ENCODE measurements at places on chromosomes 2 and 18.
A peak's percentile ranks its signal among the peaks of the same experiment; 100 is the strongest.

DNA sequence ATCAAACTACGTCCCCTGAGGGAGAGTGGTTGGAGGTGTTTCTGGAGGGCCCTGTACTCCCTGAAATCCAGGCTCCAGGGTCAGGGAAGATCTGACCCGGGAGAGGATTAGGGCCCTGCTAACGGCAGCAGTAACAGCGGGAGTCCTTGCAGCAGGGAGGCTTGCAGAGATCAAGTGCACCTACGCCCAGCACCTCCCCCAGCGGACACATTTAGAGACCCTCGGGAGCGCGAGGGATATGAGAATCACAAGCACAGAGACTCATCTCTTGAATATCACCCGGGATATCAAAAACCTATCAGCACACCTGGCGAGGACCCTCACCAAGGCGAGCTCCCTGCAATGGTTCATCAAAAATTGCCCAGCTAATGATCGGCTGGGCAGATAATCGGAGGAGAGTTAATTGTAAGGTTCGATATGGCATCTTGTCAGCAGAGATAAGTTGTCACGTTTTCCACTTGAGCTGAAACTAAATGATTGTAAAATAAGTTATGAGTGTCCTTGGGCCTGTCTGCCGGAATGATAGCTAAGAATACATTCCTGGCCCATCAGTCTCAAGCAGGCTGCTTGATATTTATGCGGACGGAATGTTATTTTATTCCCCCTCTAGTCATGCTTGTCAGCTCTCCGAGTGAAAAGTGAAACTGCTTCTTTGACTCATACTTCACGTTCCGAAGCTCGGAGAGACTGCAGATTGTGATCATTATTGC is 209.8 kb downstream of the GBX2 start:
- DNase-seq, result no peak

- DNase-seq, result peak; percentile 81
These were observed 2.4 kb downstream of the PNKD start for GRCh38 chr2:218272531-218273212.

- no peak for DNase-seq
These were observed 19.7 kb downstream of the GNLY start for GRCh38 chr2:85713836-85714235.

- no peak for DNase-seq
These were observed 28.0 kb upstream of the EDAR start for GRCh38 chr2:109017017-109017416.

DNA sequence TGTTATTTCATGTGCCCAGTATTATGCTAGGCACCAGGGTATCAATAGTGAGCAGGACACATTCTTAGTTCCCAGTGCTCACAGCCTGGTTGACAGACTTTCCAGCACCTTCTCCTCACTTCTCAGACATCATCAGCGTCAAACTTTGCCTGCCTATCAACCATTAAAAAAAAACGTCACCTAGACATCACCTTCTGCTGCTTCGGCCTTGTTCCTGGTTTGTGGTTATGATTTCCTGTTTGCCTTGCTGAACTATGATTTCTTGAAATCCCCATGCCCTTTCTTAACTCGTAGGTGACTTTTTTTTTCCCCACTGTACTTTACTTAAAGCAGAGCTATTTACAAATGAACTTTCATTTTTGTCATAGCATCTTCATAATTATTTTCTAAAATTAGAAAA is 60.4 kb upstream of the NABP1 start:
- DNase-seq, result no peak

DNA sequence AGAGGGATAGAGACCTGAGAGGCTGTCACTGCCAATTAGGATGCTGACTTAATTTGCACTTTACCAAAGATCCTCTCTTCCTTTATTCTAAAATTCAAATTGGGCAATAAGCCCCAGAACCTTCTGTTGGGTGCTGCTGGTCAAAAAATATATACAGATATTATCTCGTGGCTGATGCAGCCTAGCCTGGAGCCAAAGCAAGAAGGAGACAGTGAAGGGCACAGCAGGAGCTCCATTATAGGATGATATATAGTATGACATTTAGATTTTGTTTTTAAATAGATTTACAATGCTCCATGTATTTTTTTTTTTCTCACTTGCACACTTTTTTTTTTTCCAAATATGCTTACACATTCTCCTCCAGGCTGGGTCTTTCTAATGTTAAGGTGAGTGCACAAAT is 579.3 kb downstream of the PIK3C3 start:
- no peak for DNase-seq

DNA sequence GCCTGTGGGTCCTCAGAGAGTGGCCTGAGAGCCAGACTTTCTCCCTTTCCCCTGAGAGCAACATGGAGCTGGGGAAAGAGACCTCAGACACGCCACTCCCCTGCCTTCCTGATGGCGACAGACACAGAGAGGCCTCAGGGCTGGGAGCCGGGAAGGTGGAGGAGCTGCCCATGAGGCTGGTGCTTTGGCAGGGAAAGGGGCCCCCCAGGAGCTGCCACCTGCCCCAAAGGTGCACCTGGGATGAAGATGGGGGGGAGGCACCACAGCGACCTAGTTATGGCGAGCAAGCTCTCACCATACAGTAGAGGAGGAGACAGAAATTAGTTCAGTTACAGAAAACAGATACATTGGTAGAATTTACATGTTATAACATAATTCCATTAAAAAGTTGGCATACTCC is 80.7 kb upstream of the PXDN start:
- no peak for DNase-seq

GRCh38 chr2:107591561-107592279 is 235.0 kb upstream of the RGPD4 start:
- no peak for DNase-seq

DNA sequence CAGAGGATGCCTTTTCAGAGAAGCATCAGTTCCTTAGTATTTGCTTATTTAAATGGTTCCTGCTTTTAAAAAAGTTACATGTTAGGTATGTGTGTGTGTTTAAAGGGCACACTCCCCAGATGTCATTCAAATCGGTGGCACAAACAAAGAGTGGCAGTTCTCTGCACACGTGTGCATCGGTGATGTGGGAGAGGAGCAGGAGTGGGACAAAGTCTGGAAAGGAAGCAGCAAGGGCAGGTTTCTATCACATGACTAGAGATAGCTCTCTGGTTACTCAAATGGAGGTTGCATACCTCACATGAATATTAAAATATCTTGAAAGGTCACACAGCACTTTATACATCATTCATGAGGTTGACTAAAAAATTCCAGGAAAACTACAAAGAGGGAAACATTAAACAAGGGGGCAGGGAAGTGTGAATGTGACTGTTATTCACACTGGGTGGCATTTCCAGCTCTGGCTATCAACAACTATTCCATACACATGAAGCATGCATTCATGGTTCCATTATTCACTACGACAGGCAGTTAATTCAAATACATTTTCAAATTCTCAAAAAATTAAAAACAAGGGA is 64.7 kb downstream of the SEPTIN10 start:
- no peak for DNase-seq

- DNase-seq, result peak; percentile 58
These were observed 3.8 kb downstream of the GRB14 start for GRCh38 chr2:164617466-164617865.

DNA sequence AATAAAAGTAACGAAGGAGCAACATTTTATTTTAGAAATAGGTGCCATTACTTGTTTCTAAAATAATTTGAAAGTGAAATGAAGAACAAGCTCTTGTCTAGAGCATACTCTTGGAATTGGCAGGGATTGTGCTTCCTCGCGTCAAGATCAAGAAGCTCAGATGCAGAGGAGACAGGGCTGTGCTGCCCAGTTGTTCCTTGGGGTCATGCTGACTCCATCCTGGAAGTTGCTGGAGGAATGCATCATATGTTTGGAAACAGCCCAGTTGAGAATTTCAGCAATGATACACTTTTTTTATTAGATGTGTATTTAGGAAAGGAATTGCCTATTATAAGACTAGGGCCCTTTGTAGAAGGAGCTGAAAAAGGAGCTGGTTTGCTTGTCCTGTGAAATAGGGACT is 17.2 kb downstream of the LTBP1 start:
- DNase-seq, result peak; percentile 49

DNA sequence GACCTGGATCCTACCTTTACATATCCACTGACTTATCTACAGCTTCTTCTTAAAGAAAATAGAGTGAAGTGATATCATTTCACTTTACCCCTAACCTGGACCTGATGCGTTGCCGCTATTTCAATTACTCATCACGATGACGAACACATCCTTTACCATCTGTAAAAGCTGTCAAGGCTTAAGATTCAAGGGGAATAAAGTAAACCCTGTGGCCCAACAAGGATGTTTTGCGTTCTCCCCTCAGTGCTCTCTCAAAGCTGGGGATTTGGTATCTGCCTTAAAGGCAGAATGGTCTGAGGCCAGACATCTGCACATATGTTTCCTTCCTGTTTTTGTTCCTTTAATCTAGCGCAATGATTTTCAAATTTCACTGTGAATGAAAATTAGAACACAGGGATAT is 100.1 kb upstream of the KLF7 start:
- DNase-seq, result no peak

DNA sequence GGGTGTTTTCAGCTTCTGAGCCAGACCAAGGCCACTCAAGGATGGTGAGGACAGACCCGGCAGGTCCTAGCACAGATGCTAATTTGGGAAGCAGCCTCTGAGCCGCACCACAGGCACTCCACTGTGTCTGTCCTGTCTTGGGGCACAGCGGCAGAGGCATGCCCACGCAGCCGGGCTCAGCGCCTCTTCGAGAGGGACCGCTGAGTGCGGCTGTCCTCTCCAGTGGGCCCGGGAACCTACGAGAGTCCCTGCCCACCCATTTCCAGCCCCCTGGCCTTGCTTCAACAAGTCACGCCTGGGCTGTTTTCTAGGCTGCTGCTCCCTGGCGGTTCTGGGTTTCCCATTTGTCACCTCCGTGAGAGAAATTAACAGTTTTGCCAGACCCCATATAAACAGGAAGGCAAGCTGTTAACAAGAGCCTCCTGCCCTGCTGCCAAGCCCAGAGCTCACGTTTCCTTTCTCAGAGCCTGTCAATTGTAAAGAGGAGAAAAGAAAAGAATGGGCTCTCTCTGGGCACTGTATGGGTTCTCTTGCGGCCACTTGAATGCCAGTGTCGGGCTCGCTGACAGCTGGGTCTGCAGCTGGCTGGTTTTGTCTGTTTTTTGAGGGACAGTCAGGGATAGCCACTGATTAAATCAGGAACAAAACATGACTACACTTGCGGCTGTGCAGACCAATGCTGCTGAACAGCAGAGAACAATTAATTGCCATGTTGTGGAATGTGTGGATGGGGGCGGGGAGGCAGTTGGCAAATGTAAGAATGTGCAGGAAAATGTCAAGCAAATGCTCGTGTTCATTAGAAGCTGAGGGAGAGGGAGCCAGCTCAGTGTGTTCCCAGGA is 30.6 kb downstream of the TMEM17 start:
- DNase-seq, result no peak

GRCh38 chr2:238598802-238599530 is 172.2 kb downstream of the ASB1 start:
- no peak for DNase-seq

DNA sequence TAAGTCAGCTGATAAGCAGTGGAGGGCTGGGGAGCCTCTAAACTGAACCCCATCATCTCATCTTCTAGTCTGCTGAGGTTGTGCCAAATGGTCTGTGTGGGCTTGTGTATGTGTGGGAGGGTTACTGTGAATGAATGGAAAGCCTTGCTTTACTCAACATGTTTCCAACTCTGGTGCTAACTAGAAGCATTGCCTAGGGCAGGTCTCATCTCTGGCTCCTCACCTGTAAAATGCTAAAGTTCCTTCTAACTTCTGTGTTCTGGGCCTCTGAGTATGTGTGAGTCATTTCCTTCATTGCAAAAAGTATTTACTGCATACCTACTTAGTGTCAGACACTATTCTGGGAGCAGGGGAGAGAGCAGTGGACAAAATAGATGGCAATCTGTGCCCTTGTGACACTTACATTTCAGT is 1.3 kb downstream of the LIPG start:
- DNase-seq, result no peak

DNA sequence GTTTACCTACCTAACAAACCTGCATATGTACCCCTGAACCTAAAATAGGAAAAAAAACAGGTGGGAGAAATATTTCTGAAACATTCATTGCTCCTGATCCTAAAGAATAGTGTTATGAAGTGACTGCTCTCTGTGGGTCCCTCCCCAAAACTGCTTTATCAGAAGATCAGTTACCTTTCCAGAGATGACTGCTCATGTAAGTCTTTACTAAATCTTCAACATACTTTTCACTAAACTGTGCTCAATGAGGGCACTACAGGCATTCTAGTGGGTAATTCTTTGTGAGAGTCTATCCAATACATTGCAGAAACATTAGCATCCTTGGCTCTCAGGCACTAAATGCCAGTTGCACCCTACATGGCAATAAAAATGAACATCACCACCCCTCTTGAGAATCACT is 189.3 kb upstream of the STK17B start:
- no peak for DNase-seq

DNA sequence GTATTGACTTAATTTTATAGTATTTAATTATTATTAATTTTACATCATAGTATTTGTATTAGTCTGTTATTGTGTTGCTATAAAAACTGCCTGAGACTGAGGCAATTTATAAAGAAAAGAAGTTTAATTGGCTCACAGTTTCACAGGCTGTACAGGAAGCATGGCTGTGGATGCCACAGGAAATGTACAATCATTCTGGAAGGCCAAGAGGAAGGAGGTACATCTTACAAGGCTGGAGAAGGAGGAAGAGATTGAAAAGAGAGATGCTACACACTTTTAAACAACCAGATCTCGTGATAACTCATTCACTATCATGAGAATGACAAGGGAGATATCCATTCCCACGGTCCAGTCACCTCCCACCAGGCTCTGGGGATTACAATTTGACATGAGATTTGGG is 2019.4 kb upstream of the PIK3C3 start:
- DNase-seq, result no peak

DNA sequence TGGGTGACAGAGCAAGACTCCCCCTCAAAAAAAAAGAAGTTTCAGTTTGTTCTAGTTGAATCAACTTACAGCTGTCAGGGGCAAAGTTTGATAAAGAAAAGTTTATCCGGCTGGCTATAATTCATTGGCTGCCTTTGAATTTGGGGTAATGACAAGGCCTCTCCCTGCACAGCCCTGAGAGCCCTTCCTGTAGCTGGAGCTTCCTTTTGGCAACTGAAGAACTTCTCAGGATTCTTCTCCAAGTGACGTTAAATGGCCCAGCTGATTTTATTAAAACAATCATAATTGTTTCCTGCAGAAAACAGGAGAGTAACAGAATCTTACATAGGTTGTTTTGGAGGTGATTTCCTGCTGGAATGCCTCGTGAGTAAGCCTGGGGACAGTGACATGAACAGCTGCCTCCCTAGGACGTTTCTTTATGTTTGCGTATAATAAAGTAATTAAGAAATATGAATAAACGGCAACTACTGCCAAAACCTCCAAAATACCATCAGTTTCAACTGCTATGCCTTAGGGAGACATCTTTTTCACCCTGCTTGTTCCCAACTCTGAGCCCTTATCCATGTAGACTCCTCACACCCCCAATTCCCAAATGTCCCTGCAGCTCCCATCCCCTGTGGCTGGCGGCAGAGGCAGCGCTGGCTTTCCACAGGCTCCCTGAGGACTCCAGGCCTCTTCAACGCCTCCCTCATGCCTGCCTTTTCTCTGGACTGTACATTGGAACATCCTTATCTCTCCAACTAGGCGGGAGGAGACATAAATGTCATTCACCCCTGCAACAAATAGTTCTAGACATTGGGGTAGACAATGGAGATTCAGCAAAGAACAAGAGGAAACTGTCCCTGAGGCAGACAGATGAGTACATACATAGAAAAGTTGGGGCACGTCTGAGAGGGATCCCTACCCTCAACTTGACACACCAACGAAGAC is 59.2 kb upstream of the FZD7 start:
- no peak for DNase-seq

Measured in AG08396 (cell line).